ENCODE measurements at places on chromosomes 16 and 17.

GRCh38 chr17:80545499-80545826 lies 825 bp downstream of the RPTOR start:
- no peak for DNase-seq

DNA sequence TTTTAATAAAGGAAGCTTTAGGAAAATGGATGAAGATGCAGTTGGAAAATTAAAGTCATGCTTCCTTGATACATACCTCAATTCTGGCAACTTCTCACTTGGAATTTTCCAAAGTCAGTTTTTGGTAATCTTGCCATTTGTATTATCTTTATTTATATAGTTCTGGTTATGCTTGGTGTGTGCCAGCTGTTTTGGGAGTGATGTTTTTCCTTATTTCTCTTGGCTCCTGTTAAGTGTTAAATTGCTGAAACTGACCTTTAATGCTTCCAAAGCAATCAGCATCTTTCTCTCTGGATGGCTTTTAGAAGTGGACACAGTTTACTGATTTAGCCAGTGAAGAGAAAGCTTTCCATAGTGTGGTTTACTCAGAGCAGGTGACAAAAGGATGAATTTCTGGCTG lies 70.1 kb upstream of the HAS3 start:
- DNase-seq: no peak

DNA sequence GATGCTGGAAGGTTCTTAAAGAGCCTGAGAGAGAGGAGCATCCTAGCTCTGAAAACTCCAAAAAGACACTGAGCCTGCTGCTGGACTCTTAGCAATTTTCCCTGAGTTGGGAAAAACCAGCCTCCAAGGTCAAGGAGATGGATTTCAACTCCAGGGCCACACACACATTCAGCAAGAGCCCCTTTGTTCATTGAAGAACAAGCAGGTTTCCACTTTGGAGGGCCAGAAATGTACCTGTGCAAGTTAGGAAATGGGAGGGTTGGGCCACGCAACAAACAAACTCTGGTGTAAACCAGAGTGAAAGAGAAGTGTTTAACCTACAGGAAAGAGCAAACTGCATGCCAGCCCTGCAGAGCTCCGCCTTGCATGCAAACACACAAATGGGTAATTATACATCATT lies 264.8 kb upstream of the RPL38 start:
- DNase-seq: no peak

DNA sequence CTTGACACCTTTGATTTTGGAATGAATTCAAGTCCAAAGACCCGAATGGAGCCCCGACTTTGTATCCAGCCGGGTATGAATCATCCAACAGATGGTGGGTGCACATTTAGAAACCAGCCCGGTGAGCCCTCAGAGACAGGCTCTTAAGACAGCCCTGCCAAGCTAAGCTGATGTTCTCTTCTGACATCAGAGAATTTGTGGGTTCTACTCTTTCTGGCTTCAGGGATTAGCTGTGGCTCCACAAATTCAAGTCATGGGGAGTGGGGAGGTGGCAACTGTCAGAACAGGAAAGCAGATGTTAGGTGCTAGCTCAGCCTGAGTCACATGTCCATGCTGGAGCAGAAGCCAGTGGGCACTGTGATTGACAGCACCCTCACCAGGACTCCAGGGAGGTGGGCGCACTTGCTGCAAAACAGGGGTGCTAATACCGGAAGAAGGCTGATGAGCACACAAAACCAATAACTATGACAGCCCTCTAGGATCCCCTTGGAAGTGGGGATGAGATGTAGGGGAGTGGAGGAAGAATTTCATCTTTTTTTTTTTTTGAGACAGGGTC lies 31.4 kb upstream of the XYLT2 start:
- DNase-seq: no peak

- DNase-seq: no peak
Measured at GRCh38 chr17:17073030-17073564, 30.8 kb downstream of the MPRIP start.

GRCh38 chr16:57185446-57185944 lies 344 bp downstream of the PSME3IP1 start:
- peak; percentile 39 for DNase-seq

GRCh38 chr17:297758-298157 lies 54.8 kb downstream of the RPH3AL start:
- no peak for DNase-seq

DNA sequence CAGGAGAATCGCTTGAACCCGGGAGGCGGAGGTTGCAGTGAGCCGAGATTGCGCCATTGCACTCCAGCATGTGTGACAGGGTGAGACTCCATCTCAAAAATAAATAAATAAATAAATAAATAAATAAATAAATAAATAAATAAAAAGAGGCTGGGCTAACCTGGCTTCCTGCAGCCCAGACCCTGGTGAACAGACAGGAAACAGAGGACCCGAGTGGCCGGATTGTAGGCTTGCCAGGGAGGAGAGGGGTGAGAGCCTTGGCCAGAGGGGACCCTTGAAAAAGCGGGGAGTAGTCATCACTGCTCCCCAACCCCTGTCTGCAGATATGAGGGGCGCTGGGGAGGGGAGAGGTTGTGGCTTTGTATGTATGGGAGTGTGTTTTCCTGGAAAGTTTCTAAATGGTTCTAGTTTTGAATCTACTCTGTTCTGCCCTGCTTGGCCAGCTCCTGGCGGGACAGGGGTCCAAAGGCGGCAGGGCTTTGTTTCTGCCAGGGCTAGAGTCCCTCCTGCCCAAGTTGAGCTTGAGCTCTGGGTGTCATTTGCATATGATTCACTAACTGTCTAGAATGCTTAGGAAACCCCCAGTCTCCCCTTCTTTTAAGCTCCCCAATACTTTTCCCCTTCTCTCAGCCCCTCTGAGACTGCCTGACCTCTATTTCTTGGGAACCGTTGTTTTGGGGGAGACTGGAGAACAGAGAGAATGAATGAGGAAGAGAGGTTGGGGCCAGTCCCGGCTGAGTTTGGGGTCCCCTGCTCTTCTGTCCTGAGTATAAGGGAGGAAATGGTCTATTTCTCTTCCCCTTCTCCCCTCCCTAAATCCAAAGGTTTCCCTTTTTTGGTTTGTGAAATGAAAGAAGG lies 16.4 kb downstream of the RARA start:
- DNase-seq: no peak

DNA sequence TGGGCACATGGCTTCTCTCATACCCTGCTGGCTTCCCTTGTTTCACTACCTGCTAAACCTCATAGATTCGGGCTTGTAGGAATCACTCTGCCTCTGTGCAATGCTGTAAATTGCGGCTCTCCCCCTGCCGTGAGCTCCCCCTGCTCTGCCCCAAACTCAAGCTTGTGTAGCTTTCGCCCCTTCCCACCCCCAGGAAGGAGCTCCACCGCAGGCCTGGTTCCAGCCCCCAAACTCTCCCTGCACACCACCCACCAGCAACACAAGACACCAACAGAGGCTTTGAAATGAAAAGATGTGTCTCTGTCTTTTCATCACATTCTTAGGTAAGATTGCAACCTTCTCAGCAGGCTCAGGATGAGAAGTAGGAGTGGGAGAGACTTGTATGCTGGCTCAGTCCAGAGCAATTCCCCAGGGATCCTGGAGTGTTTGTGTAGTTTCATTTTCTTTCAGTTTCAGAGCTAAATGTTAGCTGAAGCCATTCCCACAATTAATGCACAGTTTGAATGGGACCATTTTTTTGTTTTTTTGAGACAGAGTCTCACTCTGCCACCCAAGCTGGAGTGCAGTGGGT lies 14.2 kb downstream of the CX3CL1 start:
- DNase-seq: peak; percentile 56

GRCh38 chr17:60720763-60721531 lies 43.3 kb downstream of the BCAS3 start:
- DNase-seq: peak; percentile 39

- DNase-seq: no peak
Measured at GRCh38 chr16:10465821-10466220, 80.0 kb downstream of the ATF7IP2 start.

- DNase-seq: peak; percentile 82
Measured at GRCh38 chr17:75753514-75754377, 11.2 kb downstream of the GALK1 start.

DNA sequence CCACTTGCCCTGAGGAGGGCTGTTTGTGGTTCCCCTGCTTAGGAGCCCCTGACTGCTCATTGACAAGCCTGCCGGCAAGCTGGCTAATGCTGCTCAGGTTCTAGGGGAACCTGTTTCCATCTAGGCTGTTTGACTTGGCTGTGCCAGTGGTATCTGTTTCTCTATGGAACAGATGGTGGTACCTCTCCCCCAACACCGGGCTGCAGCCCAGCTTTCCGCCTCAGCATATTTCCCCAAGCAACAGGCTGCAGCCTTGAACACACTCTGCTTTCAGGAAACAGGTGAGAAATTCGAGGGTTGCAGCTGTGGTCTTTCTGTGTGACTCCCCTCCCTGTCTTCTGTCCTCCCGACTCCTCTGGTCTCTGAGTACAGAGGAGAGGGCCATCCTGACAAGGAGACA lies 132.3 kb downstream of the TMEM132E start:
- no peak for DNase-seq

- DNase-seq: peak; percentile 74
Measured at GRCh38 chr17:78839762-78840529, 668 bp downstream of the USP36 start.

DNA sequence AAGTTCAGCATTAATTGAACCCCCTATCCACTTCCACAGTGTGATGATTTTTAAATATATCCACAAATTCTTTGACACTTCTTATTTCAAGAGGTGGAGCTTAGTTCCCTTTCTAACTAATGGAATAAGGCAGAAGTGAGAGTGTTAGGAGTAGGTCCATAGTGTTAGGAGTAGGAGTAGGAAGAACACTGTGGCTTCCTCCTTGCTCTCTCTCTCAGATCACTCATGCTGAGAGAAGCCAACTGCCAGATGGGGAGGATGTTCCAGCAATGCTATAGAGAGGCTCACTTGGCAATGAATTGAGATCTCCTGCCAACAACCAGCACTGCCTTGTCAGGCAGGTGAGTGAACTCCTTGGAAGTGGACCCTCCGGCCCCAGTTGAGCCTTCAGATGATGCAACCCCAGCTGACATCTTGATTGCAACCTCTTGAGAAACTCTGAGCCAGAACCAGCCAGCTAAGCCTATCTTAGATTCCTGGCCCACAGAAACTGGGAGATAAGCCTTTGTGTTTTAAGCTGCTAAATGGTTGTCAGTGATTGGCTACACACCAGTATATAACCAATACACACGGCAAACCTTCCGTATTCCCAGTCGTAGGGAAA lies 44.3 kb downstream of the SPECC1 start:
- DNase-seq: no peak

DNA sequence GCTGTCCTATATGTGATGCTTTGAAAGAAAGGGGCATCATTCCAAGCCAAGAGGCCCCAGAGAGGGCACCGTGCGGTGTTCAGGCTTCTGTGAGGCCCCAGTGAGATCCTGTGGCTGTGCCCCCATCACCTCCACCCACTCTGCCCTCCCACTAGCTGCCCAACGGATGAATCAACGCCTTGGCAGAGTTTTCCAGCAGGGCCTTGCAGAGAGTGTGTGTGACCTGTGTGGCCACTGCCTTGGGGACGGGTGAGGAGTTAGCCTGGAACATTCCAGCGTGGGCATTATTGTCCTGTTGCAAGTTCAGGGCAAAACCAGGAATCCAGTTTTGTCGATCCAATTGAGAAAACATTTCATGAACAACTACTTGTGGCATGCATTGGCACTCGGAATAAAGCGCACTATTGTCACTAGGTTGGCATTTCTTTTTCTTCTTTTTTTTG lies 53.7 kb downstream of the SF3B3 start:
- no peak for DNase-seq

- DNase-seq: no peak
Measured at GRCh38 chr16:29030086-29030840, 45.4 kb downstream of the LAT start.

- no peak for DNase-seq
Measured at GRCh38 chr17:50047083-50047482, 8.8 kb upstream of the ITGA3 start.

GRCh38 chr16:2253293-2253692 lies 1.9 kb upstream of the ECI1 start:
- no peak for DNase-seq

GRCh38 chr16:82033006-82033405 lies 2.0 kb upstream of the HSD17B2 start:
- DNase-seq: no peak

GRCh38 chr16:23296994-23297393 lies 5.1 kb upstream of the SCNN1B start:
- no peak for DNase-seq

GRCh38 chr17:43924558-43924957 lies 17.2 kb upstream of the MPP2 start:
- DNase-seq: peak; percentile 75

DNA sequence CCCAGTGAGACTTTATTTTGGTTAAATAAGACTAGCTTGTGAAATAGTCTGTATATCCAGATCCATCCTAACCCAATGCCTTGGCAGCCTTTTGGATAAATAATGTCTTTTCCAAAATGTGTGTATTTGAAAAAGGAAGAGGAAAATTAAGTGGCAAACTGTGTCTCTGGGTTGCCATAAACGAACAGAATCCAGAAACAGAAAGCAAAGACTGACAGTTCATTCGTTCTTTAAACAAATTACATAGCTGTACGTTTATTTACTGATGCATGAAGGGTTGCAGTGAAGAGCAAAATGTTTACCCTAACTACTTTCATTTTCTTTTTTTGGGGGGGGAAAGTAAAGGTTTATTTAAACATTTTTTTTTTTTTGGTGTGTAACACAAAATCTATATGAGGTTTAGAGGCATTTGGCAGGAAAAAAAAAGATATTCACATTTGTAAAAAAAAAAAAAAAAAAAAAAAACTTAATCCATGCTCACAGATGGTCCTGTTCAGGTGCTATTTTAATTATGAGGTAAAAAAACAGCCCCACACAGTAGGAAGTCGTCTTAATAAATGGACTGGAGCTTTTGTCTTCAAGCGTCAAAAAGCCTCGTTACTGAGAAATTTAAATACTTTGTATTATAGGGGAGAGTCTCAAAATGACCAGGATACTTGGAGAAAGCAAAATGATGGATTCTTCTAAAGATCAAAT lies 245.9 kb downstream of the FTO start:
- DNase-seq: no peak

DNA sequence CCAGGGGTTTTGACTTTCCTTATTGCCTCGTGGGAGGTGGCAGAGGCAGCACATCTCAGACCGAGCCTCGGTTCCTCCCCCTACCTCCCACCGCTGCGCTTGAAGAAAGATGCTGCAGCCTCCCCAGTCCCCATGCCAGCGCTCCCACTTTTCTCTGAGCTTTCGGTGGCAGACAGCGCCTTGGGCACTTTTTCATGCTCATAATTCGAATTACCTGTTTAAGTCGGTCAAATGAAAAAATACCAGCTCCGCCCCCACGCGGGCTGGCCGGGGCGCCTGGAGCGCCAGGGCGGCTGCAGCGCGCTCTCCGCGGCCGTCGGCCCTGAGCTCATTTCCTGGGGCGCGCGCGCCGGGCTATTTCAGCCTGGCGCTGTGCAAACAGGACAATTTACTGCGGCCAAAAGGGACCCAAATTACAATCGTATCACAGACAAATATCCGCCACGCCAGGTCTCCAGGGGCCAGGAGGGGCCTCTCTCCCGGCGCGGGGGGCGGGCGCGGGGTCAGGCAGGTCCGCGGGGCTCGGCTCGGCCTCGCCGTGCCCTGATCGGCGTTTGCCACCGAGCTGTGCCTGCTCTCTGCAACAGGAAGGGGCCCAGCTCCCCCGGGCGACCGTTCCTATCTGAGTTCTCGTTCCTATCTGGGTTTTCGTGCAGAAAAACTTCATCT lies 45.0 kb downstream of the SOST start:
- peak; percentile 47 for DNase-seq

- no peak for DNase-seq
Measured at GRCh38 chr17:81499601-81499970, 13.0 kb downstream of the ACTG1 start.

- DNase-seq: no peak
Measured at GRCh38 chr17:77125432-77125901, 15.3 kb upstream of the SEC14L1 start.

Data from large intestine (tissue), 12 donors.